Activated naive CD4-positive, alpha-beta T cell treated with anti-CD3 and anti-CD28 coated beads, Interleukin-2, amount 50 U/mL, for 16 hours (primary cell): ENCODE measurements at places on chromosomes 6 and 20.

GRCh38 chr6:131262060-131262459 lies 126.8 kb downstream of the AKAP7 start:
- DNase-seq = no peak

DNA sequence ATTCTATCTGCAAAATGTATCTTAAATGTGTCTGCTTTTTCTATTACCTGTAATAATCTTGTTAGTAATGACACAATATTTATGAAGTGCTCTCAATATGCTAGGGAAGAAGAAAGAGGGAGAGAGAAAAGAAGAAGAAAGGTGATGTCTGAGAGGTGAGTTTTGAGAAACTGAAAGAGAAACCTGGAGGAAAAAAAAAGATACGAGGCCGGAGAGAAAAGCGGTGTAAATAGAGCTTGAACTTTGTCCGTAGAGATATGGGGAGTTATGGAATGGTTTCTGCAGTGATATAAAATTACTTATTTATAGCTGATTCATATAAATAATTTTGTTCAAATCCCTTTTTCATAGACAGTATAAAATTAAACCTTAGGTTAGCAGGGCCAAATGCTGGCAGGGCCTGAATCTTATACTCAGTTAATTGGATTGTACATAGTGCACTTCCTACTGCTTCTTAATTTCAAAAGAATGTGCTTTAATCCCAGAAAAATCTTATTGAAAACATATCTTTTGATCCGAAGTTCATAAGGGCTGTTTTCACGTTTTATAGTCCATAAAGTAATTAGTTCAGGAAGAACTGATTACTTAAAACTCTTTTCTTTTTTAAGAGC lies 43.0 kb downstream of the MYB start:
- DNase-seq = no peak

GRCh38 chr6:137780447-137781034 lies 86.5 kb upstream of the TNFAIP3 start:
- no peak for DNase-seq

GRCh38 chr6:65998544-65998943 lies 291.5 kb upstream of the EYS start:
- no peak for DNase-seq

- no peak for DNase-seq
These were observed 54.4 kb downstream of the BMP7 start for GRCh38 chr20:57211908-57212533.
